ENCODE measurements at places on chromosomes 4 and X.

GRCh38 chrX:101208152-101208905 lies 11.3 kb upstream of the DRP2 start:
- no peak for DNase-seq

DNA sequence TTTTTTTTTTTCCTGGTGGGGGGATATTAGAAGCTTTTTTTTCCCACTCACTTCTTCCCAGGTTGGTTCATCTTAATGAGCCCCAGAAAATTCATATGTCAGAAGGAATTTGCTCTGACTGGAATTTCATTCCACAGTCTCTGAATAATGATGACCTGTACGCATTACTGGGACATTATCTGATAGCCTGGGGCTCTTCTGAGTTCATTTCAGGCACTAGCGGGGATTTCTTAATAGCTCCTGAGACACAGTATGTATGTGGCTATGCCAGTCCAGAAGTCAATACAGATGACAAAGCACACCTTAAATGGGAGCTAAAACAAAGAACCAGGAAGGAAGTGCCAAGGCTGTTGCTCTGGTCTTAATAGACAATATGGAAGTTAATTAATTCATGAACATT lies 295.2 kb upstream of the IGFBP7 start:
- DNase-seq, result no peak

- DNase-seq, result no peak
Observed at GRCh38 chrX:133813971-133814370, 171.4 kb downstream of the GPC3 start.

- no peak for DNase-seq
Observed at GRCh38 chrX:124260845-124261244, 71.6 kb upstream of the TEX13D start.

DNA sequence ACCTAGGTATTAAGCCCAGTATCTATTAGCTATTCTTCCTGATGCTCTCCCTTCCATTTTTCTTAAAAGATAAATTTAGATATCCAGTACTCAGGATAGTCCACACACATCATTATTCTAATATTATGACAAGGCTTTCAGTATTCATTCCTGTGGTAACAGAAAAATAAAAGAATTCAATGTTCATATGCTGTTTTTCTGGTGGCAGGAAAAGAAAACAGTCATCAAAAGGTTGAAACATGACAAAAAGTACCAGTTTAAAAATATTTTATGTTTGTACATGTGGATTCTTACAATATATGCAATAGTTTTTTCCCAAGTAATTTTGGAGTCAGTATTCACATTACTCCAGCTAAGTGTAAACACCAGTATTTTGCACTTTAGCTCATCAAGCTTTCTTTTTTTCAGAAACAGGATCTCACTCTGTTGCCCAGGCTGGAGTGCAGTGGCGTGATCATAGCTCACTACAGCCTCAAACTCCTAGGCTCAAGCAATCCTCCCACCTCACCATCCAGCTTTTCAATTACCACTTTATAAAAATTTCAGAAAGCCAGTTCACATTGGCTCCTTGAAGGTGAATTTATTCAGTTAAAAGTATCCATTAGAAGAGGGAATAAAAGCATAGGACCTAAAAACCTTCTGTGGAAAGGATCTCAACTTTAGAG lies 2.3 kb downstream of the APBB2 start:
- no peak for DNase-seq
